ENCODE measurements at places on chromosomes 13 and 19. TPM values are rescaled to one million over a fixed set of nuclear protein-coding genes. Genes with fewer than 3 reads are reported as not detected.

CYP4F8 gene
- polyA plus RNA-seq, result not detected

ZNF229 gene
- polyA plus RNA-seq, result 1.4 TPM

C1QTNF9B gene
- polyA plus RNA-seq, result not detected

GTF3A gene
- polyA plus RNA-seq, result 484 TPM
